Fibroblast of mammary gland (primary cell): ENCODE measurements at places on chromosomes 12 and 14.

DNA sequence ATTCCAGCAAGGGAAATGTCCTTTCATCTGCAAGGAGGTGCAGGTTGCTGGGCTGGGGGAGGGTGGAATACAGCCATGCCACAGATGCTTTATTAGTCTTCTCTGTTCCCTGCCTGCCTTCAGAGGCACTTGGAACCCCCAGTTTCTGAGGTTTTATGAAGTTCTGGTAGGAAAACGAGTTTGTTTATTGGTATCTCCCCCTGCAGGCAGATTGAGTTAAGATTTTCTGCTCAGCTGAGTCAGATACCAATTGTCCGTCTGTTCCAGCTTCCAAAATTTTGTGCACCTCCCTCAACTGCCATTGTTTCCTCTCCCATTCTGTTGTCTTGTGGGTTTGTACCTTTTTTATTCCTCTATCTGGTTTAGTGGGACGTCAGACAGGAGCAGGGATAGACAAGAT lies 155.6 kb downstream of the ETV6 start:
- DNase-seq: no peak

DNA sequence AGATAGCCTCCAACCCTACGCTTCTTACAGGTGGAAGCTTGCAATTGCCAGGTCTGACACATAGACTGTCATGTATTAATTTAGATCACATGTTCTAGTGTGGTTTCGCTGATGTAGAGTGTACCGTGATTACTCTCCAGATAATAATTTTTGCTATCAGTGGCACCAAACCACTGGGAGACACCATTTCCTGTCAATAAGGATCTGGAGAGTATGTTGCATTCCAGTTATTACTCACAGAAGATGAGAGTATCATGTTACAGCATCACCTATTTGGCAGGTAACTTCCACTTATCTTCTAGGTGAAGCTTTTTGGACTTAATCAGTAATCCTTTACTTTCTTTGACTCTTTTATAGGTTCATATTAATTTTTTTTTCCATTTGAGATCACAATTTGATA lies 147.2 kb downstream of the HELB start:
- DNase-seq: no peak

DNA sequence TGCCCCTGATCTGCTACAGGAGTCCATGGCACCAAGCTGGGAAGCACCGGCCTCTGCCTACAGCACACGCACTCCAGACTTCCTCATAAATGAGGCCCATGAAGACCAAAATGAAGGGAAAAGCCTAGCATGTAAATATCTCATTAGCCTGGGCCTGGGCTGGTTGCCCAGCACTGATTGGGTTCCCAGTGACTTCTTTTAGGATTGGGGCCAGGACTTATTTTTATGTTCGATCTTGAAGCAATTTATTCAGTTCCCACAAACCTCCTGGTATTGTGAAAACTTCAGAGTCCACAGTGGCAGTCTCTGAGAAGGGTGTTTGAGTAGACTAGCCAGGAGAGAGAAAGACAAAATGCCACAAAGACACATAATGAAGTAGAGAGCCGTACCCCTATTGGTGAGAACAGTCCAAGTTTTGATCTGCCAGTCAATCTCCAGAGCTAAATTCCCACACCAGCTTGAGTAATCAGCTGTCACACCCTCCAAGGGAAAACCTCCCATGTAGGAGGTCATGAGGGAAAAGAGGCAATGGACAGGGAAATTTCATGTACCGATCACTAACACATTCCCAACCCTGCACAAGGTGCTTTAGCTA lies 78.2 kb downstream of the PHLDA1 start:
- peak; percentile 79 for DNase-seq

DNA sequence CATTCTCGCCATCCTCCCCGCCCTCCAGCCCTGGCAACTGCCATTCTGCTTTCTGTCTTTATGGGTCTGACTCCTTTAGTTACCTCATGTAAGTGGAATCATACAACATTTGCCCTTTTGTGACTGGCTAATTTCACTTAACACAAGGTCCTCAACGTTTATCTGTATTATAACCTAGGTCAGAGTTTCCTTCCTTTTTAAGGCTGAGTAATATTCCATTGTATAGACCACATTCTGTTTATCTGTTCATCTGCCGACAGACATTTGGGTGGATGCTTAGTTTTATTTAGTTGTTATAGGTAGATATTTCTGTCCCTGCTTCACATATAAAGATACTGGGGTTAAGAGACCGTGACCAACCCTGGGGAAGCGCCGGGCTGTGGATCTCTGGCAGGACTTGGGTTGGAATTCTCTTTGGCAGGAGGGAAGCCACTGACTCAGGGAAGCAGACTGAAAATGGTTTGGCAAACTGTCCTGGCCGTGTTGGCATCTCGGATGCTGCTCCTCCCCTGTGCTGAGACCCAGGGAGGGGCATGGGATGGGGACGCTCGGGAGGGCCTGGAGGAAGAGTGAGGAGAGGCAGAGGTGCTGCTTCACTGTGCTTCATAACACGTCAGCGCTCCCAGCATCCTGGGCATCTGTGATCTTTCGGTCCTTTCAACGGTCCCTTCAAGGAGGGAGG lies 38.9 kb downstream of the TEAD4 start:
- peak; percentile 26 for DNase-seq

- DNase-seq: no peak
These were observed 112.7 kb upstream of the EGLN3 start for GRCh38 chr14:34063470-34064164.

DNA sequence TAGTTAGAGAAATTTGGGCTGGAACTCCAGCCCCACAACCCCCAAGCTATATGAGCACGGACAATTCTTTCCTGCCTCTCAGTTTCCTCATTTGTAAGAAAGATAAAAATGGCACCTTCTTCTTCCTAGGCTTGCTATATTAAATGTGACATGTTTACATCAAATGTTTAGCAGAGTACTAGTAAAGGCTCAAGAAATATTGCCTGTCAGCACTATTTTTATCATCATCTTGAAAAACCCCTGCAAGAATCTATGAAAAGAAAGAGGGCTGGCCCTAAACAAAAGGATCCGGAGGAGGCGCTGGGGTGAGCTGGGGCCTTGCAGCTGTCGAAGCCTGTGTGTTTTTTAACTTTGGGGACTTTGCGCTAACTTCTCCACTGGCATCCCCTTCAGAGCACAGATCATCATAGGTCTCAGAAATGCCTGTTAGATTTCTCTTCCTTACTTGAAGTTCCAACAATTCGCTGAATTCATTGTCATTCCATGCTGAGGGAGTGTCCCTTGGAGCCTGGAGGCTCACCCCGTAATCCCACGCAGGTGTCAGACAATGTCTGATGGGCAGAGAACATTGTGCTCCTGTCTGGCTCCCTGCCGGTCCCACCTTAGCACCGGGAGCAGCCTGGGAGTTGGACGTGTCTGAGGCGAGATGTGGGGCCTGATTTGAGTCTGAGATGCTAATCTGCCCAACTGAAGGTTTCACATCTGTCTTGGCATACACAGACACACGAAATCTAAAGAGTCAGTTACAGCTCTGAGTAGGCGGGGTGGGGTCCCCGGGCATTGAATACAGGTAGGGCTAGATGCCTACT lies 206.8 kb downstream of the NUAK1 start:
- no peak for DNase-seq

GRCh38 chr14:27836386-27836785 lies 930.2 kb upstream of the FOXG1 start:
- no peak for DNase-seq

GRCh38 chr14:69682621-69683263 lies 71.3 kb downstream of the SUSD6 start:
- DNase-seq: no peak
